Stimulated activated naive CD8-positive, alpha-beta T cell treated with anti-CD3 and anti-CD28 coated beads, Interleukin-15, Interleukin-2, amounts not matched to agents 100 U/mL and 50 U/mL, for 24 hours (primary cell): ENCODE measurements at places on chromosomes 2 and 18.

GRCh38 chr2:133812826-133813617 is 244.8 kb upstream of the NCKAP5 start:
- DNase-seq, result no peak

DNA sequence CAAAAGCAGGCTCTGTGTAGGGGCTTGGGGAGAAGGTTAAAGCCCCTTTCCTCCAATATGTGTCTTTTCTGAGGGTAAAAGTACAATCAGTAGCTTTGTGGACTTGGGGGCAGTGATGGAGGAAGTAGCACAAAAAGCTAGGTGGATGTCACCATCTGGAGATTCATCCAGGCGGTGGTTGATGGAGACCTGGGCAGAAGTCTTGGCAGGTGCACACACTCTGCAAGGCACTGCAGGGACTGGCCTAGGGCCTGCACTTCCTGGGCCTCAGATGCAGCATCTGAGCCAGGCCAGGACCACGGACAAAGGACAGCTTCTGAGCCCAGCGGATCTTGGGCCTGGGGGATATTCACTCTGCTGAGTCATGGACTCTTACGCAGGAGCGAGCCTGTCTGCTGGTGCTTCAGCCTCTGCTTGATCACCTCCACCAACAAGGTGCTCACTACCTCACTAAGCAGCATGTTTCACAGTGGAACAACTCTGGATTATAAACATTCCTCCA is 391.1 kb downstream of the TNS1 start:
- DNase-seq, result no peak

- DNase-seq, result no peak
Measured at GRCh38 chr18:49648811-49649210, 87.0 kb downstream of the LIPG start.

DNA sequence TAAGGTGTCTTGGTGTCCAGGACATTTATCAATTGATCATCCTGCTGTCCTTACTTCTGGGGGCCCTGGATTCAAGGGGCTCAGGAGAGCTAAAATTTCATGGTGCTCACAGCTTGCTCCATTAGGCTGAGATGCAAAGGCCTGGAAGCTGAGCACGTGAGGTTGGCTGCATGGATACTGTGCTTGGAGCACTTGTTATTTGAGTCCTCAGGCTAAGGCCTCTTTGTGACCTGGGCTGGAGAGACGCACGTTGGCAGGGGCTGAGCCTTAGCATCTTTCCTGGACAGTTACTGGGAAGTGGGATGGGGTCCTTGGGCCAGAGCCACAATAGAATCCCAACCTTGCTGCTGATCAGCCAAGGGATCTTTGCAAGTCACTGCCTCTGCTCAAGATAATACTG is 151.2 kb upstream of the HS6ST1 start:
- DNase-seq, result no peak

GRCh38 chr18:63705401-63705800 is 2.6 kb downstream of the SERPINB11 start:
- no peak for DNase-seq

DNA sequence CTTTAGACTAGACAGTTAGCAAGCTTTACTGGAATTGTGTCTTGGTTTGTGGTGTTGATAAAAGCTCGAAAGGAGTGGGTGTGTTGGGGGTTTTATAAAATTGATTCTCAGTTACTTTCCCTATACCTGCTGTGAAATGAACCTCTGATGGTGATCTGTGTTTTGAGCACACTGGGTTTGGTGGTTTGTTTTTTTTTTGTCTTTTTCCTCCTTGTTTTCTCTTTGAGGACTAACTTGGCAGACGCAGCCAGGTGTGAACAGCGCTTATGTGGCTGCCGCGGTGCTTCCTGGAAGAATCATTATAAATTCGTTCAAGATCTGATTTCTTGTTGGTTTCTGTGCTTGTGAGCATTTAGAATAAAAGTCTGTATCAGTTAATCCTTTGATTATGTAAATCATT is 28.5 kb downstream of the GRHL1 start:
- DNase-seq, result no peak

GRCh38 chr2:155442755-155443372 is 744.4 kb downstream of the KCNJ3 start:
- DNase-seq, result no peak

DNA sequence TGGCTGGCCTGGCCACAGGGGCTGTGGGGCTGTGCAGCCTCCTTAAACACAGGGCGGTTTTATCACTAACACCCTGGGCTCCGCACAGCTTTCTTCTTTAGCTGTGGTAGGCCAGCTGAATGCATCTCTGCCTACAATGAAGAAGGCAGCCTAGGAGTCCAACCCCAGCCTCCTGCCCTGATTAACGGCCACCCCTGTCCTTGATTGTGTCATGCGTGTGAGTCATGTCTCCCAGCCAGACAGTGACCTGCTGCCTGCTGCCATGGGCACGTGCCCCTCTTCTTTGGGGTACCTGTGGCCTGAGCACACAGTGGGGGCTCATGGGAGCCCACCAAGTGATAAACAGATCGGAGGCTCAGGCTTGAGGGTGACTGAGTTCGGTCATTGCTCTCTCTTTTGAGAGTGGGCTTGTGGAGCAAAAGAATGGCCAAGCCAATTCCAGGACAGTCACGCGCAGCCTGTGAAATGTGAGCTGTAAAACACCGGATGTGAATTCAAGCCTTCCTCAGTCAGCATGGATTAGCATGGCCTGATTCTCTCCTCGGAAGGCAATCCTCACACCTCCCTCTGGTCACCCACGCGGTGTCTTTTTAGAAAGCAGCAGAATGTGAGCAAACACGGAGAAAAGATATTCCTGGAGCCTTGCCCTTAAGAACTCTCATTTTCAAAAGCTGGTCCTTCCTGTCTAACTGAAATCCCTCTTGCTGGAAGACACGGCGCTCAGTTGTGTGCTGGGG is 144.1 kb downstream of the CELF4 start:
- no peak for DNase-seq

- DNase-seq, result peak; percentile 64
Measured at GRCh38 chr2:40554665-40555294, 102.9 kb upstream of the SLC8A1 start.

- no peak for DNase-seq
Measured at GRCh38 chr2:45904946-45905631, 253.6 kb downstream of the PRKCE start.

DNA sequence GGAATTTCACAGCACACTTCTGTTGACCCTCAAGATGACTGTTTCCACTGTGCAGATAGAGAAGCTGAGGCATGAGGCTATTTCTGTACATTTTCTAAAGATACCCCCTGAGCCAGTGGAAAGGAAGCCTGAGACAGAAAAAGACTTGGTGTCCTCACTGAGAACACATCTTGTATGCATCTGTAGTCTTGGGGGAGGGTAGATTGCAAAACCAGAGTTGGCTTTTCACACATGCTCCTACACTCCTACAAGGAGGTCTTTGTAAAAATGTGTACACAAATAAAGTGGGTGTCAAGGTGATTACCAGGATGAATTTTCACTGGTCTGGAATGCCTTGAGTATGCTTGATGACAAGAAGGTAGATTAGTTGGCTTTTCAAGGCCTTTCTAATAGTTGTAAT is 98.0 kb downstream of the KCTD18 start:
- no peak for DNase-seq

- no peak for DNase-seq
Measured at GRCh38 chr2:98505311-98505808, 60.7 kb downstream of the INPP4A start.

- no peak for DNase-seq
Measured at GRCh38 chr2:86313341-86313740, 24.1 kb downstream of the REEP1 start.

GRCh38 chr2:180728928-180729559 is 251.4 kb upstream of the UBE2E3 start:
- no peak for DNase-seq

GRCh38 chr2:120879431-120880295 is 144.0 kb downstream of the GLI2 start:
- DNase-seq, result no peak
